ENCODE measurements at places on chromosomes 1 and 21. TPM values are rescaled to one million over a fixed set of nuclear protein-coding genes. Genes with fewer than 3 reads are reported as not detected.

DNA sequence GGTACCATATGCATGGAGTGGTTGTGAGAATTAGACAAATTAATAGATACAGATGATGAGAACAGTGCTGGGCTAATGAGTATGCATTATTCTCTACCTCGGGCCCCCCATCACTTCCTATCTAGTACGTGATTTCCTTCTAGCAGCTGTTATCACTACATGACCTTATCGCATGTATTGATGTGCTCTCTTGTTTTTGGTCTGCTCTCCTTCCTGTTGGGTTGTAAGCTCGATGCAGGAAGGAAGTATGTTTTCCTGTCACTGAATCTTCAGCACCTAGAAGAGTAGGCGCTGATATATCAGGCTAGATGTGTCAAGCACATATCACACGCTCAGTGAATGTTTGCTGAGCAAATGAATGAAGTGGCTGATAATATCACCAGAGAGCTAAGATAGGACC, 43.9 kb upstream of the IFNAR2 start:
- DNase-seq = no peak

DNA sequence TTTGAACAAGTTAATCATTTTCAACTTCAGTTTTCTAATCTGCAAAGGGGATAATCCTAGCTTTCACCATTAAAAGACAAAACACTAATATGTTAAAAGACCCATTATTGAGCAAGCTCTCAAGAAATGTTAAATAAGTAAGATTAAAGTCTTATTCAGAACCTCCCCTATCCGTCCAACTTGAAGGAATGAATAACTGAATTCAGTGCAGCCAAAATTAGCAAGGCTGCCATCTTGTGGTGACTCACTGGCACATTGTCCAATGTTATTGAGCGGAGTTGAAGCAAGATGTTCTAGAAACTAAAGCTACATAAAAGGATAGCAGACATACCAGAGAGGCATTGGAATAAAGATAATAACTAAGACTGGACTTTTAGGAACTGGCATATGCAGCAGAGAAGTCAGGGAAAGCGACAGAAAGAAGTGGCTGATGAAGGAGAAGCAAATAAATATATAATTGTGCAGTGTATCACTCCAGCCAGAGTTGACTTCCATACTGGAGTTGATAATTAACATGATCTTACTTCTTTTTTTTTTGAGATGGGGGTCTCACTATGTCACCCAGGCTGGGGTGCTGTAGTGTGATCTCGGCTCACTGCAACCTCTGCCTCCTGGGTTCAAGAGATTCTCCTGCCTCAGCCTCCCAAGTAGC, 8.2 kb upstream of the CAP1 start:
- peak; percentile 54 for DNase-seq

Gene DIRAS3
- total RNA-seq = 67.9 TPM

Gene MSTO1
- total RNA-seq = 26.5 TPM

GRCh38 chr1:17587693-17588047, 48.2 kb downstream of the ARHGEF10L start:
- peak; percentile 87 for DNase-seq

- DNase-seq = peak; percentile 7
Observed at GRCh38 chr1:209199822-209200221, 383.7 kb upstream of the CAMK1G start.

- DNase-seq = no peak
Observed at GRCh38 chr1:5647234-5647633, 345.0 kb downstream of the NPHP4 start.

Gene AXDND1
- not detected for total RNA-seq

- peak; percentile 13 for DNase-seq
Observed at GRCh38 chr1:168824418-168825065, 95.5 kb upstream of the DPT start.

DNA sequence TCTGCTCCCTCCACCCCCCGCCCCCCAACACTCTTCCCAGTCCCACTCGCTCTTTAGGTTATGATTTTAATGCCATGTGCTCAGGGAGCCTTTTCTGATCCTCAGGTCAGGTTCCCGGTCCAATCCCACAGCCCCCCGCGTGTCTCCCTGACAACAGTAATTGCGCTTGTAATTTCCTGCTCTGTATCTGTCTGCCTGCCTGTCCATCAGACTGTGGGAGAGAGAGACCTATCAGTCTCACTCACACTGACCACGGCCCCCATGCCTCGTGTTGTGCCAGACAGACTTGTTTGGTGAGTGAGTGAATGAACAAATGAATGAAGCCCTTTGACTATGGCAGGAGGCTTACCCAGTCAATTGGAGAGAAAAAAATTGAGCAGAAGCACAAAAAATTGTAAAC, 50.8 kb upstream of the ECE1 start:
- DNase-seq = peak; percentile 14

GRCh38 chr1:22184892-22185612, 42.2 kb upstream of the WNT4 start:
- peak; percentile 86 for DNase-seq

DNA sequence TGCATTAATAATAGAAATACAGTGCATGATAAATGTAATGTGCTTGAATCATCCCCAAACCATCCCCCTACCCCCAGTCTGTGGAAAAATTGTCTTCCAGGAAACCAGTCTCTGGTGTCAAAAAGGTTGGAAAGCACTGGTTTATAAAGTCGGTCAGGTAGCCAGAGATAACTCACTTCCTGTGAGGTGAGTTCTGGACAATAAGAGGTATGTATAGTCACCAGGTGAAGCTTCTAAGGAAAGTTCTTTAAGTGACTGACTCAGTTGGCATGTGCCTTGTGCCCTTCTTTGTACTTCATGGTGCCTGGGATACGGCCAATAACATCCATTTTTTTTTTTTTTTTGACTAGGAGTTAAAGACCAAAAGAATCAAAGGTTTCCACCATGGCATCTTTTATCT, 103.7 kb downstream of the GPATCH2 start:
- DNase-seq = no peak

GRCh38 chr1:227910511-227911153, 37.1 kb downstream of the WNT9A start:
- DNase-seq = no peak

DNA sequence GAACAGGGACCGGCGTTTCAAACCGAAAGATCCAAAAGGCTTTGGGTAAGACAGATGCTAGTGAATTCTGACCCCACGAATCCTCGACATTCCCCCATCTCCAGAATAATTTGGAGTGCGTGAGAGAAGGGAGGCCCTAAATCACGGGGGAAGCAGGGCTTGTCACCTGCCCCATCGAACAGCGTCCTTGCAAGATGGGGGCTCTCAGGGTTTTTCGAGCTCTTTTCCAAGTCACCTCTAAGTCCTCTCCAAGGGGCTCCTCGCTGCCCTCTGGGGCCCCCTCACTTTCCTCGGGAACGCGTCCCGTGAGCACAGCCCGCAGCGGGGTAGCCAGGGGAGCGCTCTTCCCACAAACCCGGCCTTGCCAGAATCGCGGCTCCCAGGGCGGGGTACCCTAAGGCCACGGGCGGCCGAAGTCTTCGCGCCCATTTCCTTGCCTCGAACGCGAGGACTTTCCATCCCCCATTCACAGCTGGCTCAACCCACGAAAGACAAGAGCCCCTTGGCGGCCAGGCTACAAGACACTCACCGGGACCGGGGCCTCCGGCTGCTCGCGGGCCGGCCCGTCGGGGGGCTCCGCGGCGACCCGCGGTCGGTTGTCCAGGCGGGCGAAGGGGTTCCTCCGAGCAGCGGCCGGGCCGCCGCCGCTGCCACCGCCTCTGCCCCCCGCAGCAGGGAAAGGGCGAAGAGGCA, 546 bp downstream of the DONSON start:
- peak; percentile 58 for DNase-seq

Gene KCNJ9
- total RNA-seq = not detected

DNA sequence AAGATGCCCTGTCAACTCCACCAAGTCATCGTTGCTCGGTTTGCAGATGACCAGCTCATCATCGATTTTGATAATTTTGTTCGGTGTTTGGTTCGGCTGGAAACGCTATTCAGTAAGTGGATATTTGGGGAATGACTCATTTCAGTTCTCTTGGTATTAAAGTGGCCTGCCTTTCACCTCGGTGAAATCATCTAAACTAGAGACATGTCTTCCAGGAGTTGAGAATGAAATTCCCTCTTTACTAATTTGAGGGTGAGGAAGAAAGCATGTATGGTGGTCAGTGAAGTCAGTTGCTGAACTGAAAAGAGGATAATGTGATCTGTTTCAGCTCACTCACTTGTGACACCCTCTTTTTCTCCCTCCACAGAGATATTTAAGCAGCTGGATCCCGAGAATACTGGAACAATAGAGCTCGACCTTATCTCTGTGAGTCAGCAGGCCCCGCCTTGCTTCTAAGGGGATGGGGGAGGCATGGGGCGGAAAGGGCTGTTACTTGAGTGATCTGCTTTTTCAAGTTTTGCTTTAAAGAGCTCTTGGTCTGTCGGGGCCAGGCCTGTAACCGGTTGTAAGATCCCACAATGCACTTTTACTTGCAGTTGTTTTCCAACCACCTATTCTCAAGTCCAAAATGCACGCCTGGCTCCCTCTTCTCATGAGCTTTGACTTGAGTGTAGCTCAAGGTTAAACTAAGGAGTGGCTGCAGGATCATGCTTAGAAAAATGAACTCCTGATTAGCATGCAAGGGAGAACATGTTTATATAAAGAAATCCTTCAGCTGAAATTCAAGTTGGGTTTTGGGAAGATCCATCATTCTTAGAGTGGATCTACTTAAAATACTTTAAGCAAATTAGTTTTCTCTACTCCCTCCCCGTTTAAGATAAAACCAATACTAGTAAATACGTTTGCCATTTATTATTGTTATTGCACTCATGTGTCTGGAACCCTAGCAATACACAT, 59.8 kb downstream of the CAPN2 start:
- peak; percentile 93 for DNase-seq

DNA sequence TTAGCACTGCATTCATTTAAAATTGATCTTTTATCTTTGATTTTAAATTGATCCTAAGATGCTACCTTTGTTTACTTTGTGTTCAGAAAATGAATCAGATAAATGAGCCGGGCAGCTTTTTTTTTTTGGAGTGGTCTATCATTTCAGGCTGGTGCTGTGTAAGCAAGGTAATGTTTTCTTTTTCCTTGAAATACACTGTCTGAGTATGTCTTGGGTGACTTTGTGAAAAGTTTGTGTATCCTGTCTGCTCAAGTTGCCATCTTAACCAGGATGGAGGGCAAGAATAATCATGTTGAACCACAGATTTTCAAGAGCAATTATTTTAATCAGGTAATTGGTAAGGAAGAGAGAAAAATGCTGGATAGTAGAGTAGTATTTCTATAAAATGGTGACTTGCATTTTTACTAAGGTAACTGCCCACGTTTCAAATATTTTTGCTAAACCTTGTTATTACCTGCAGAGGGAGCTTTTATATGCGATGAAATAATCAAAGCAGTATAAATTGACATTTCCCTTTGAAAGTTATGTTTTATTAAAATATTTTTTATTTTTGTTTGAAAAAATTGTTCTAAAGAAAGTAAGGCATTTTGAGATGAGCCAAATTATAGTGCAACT, 11.1 kb downstream of the ADGRL2 start:
- no peak for DNase-seq

Gene IL23R
- total RNA-seq = not detected

DNA sequence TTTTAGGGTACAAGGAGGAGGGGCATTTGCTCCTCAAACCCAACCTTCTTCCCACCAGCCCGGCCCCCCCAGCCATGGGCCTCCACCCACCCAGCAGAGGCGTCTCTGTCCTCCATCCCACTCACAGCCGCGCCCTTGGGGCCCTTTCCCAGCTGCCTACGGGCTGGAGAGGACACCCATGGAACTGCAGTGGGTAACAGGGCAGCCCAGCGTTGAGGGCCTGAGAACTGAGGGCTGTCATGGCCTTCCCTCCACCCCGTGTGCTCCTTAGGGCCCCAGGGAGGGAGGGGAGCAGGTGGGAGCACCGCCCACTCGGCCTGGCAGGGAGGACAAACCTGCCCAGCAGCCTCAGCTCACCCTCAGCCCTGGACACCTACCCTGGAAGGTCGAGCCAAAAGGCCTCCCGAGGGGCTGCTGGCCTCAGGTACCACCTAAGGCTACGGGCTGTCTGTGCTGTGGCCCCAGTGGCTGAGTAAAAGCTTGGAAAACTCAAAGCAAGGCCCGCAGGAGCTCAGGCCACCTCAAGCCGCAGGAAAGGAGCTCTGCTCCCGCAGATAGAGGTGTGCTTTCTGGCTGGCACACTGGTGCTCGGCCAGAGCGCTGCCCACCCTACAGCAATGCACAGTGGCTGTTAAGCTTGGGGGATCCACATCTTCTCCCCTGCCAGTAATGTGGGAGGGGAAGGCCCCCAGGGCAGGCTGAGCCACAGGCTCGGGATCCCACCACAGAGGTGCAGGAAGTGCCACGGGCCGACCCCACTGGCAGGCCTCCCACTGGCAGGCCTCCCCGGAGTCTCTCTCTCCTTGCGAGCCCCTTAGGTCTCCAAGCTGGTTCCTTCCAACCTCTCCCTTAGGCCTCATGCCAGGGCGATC, 2.2 kb upstream of the ARHGEF16 start:
- no peak for DNase-seq

Gene CIART
- total RNA-seq = not detected

GRCh38 chr1:37096523-37096922, 62.2 kb upstream of the GRIK3 start:
- no peak for DNase-seq

Gene POU3F1
- 1.1 TPM for total RNA-seq

Gene TDRD5
- 0.03 TPM for total RNA-seq

DNA sequence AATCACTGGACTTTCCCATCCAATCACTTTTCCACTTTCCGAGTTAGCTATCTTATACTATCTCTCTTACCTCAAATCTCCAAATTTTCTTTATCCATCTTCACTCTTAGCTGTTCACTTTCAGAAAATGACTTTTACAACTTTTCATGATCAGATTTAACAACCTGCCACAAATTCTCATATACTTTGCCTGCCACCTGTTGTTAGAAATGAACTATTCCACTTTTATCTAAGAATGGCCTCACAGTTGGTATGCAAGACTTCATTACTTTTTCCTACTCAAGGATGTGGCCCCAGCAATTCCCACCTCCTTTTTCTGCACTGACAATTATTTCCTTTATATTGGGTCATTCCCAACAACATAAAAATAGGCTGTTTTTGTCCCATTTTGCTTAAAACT, 93.6 kb upstream of the DEPDC1 start:
- no peak for DNase-seq

Gene VSIG8
- not detected for total RNA-seq

DNA sequence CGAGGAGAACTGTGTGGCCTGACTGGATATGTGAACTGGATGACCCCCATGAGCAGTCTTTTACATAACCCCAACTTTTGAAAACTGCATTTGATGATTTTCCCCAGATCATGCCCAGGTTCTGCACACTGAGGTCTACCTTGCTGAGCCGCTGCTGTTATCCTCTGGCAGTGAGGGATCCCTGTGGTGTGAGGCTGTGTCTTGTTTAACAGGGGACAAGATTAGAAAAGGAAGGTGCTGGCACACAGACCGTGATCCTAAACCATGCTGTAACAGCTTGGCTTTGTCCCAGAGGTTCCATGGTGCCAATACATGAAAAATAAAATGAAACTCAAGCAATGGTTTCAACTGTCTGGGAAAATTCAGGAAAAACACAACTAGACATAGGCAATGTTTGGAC, 134.2 kb downstream of the ZZZ3 start:
- DNase-seq = no peak
